ENCODE measurements at places on chromosomes 2 and 18.

DNA sequence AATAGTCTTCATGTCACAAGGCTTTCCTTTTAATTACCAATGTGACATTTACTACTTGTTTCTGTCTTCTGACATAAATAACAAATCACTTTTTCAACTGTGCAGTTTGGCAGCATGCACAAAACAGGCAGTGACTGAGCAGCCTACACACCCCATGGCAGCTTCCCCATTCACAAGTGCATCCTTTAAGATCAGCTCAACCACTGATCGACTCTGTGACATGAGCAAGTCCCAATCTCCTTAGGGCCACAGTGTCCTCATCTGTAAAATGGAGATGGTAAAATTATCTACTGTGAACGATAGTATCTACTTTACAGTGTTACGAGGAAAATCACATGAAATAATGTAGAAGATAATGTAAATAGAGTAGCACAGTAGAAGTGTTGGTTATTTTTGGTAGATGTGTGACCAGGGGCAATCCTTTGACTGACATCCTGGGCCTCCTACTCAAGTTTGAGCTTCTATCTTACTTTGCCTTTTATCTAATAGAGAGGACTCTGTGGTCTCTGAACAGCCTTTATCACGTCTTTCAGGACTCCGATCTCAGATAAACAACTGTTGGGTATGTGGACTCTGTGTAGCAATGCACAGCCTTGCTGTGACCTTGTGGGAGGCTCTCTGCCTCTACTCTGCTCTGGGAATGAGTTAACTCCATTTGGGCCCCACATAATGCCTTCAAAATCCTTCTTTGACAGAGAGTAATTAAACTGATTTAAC, 120.6 kb downstream of the PIGN start:
- DNase-seq = no peak

DNA sequence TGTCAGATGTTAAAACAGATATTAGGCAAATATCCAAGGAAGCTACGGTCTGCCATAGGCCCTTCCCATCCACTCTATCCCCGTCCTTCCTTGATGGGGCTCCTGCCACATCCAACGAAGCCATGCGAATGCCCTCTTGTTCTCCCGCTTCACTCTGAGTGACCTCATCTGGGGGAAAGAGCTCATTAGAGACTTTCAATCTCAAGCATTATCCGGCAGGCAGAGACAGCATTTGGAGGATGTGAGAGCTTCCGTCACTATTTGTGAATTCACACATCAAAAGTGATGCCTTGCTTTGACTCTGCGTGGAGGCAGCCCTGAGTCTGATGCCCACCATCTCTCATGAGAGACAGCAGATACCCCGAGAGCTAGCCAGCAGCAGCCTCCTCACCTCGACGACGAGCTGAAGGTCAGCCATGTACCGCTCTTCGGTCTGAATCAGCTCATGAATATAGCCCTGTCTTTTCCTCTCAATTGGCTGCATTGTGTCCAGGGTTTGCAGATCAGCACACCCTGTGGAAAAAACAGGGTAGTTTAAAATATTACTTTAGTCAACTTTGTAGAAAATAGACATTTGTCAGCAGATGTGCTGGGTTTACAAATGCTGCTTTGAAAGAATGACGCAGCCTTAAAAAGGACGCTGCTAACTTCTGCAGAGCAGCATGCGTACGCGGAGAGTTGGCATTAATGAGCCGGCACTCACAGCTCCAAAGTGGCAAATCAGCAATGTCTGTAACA, 45.9 kb downstream of the FAM228A start:
- DNase-seq = no peak

- no peak for DNase-seq
Observed at GRCh38 chr2:210839450-210839849, 283.1 kb downstream of the CPS1 start.

- no peak for DNase-seq
Observed at GRCh38 chr2:199575416-199575815, 117.7 kb upstream of the SATB2 start.

DNA sequence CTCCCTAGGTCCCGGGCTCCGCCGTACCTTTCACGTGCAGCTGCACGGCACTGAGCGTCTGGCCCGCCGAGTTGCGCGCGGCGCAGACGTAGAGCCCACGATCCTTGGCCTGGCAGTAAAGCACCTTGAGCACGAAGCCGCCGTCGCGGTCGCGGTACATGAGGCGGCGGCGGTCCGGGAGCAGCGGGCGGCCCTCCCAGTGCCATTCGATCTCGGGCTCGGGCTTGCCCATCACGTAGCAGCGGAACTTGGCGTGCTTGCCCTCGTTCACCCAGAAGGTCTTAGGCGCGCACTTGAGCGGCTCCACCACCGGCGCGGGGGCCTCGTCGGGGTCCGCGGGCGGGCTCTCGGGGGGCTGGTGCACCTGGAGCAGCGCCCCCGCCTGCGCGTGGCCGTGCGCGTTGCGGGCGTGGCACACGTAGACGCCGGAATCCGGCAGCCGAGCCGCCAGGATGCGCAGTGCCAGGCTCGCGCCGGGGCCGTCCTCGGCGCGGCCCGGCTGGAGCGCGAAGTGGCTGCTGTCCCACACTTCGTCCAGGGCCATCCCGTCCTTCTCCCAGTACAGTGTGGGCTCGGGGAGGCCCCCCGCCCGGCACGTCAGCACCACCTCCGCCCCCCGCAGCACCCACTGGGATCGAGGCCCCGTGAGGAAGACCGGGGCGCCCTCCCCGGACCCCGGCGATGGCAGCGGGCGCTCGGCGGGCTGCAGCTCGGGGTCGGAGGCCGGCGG, 980 bp downstream of the OBSL1 start:
- DNase-seq = no peak

- DNase-seq = no peak
Observed at GRCh38 chr2:161842736-161843433, 218.7 kb downstream of the SLC4A10 start.

DNA sequence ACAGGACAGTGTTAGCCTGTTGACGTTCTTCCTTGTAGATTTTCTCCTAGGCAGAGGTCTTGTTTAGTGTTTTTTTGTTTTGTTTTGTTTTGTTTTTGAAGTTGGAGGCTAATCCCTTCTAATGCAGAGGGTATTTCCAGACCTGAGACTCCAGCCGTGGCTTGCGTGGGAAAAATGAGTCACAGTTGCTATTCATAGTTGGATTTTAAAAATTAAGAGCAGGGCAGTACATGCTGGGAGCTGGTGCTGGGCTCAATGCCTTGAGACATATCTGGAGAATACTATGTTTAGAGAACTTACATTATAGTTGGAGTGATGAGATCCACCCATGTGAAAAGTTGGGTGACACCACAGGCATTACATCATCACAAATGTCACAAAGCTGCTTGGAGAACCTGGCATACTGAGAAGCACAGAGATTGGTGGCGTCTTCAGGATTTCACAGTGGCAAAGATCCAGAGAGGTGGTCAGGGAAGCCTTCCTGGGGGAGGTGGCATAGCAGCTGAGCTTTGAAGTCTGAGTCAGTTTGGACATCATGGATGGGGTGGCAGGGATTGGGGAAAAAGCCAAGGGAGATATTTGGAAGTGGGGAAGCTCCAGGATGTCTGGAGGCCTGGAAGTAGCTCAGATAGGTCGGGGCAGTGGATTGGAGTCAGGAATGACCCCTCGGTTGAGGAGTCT, 249.4 kb downstream of the LOXHD1 start:
- DNase-seq = no peak

DNA sequence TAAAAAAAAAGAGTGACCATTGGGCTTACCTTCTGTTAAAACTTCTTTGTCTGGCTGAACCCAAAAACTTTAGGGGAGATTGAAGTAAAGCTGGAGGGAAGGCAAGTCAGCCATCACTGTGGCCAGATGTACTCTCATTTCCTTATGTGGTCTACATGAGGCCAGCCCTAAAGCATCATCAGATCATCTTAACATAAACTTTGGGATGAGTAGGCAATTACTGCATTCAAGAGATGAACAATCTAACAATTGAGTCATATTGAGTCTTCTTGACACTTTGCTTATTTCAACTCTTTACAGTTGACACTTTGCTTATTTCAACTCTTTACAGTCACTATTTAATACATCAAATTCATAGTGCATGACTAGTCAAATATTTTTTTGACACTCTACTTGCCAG, 155.6 kb downstream of the QPCT start:
- no peak for DNase-seq

- DNase-seq = no peak
Observed at GRCh38 chr2:168030862-168031624, 216.4 kb downstream of the STK39 start.

- no peak for DNase-seq
Observed at GRCh38 chr18:26536664-26537063, 11.7 kb downstream of the KCTD1 start.

DNA sequence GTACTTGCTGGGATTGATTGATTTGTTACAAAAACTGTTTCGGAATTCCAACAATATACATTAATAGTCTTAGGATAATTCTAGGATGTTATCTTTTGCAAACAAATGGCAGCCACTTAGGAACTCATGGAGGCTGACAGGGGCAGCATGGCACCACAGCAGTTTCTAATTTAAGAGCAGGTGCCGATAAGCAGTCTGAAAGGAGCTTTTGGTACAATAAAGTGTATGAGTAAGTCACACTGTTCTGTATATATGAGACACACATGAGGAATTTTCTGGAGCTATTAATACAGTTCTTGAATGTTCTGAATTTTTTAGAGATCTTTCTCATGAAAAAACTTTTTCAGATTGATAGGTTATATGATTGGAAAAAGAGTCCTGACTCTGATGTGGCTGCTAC, 52.2 kb downstream of the EIF5B start:
- no peak for DNase-seq

- no peak for DNase-seq
Observed at GRCh38 chr2:152298754-152299153, 36.2 kb upstream of the FMNL2 start.

DNA sequence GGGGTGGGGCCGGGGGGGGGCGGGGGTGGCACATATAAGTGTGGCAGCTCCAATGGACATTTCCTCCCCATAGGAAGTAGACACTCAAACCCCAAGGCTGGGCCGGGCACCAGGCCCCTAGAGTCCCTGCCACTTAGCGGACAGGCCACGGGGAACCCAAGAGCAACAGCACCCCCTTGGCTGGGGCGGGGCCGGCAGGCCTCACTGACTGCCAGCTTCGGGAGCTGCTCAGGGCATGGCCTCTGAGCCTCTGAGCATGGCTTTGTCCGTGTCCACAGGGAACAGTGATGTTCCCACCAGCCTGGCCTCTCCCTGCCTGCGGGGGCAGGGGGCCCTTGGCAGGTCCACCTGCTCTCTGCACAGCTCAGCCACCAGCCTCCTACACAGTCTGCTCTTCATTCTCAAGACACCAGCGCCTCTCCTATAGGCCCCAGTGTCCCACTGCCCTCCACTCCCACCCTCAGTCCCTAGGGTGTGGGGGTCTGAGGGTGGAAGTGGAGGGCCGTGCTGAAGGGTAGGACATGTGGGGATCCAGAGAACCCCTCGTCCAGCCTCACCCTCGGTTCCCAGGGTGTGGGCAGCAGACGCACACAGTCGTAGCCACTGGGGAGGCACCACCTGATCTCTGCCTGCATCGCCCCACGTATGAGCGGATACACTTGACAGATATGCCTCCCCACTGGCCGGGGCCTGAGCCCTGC, 106.7 kb downstream of the FAM210A start:
- no peak for DNase-seq

- no peak for DNase-seq
Observed at GRCh38 chr2:74991977-74992376, 33.5 kb downstream of the POLE4 start.

DNA sequence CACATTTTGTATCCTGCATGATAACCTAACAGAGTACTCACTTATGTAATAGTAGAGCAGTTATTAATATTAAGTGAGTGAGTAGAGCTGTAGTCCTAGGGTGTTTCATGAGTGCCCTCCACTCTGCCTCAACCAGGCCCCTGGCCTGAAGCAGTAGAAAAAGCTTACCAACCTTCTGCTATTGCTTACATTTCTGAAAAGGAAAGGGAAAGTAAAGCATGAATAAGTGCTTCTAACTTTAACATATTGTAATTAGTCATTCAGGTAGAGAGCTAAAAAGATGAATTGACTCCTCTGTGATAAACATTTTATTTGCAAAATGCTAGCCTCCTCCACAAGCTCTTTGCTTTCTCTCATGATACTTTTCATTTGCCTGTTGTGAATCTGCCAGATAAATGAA, 94.7 kb upstream of the RPE start:
- no peak for DNase-seq

DNA sequence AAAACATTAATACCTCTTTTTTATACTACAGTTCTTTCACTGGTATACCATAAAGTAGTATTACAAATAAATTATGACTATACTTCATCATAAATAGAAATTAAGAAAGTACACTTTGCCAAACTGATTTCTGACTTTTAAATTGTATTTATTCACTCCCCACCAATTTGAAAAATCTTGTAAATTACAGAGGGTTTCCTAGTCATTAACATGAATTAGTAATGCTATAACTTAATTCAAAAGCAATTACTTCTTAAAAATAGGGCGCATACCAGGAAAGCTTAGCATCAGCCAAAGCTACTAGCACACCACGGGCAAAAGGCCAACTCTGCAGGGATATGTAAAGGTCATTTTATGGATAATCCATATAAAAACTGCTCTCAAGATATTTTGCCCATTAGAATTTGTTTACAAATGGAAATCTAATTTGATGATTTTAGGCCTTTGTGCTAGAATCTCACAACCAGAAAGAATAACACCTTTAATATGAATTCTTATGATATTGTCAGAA, 142.3 kb downstream of the PIGN start:
- DNase-seq = no peak

GRCh38 chr18:32271672-32272208, 81.9 kb downstream of the MEP1B start:
- no peak for DNase-seq

- DNase-seq = no peak
Observed at GRCh38 chr2:120313695-120314615, 32.0 kb upstream of the INHBB start.

DNA sequence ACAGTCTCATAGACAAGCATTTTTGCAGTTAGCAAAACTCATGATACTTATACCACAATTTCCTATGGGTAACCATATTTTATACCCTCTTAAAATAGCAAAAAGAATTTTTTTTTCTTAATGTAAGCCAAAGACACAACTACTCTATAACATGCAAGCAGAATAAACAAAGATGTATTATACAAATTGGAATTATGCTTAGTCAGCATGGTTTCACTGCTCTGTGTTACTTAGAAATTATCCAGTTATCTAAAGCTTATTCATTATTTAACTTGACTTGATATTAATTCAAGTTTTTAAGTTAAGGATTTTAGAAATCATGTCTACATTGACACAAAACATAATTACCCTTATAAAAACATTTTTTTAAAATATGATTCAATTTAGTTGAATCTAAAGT, 449.8 kb upstream of the CDH2 start:
- no peak for DNase-seq

DNA sequence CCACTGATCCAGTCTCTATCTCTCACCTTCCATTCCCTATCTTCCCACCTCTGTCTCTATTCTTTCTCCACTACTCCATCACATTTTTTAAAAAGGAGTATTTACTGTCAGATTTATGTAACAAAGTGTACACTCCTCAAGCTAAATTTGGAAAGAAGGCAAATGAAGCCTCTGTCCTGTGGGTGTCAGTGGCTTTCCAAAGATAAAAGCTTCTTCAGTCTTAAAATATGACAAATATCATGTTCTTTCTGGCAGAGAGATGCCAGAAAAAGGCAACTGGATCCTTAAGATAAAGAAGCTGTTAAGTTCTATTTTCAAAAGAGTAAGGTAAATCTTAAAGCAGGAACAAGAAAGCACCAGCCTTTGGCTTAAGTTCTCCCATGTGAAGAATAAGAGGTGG, 7.1 kb downstream of the DUSP11 start:
- no peak for DNase-seq

- DNase-seq = no peak
Observed at GRCh38 chr18:75249672-75250470, 39.3 kb downstream of the TSHZ1 start.

GRCh38 chr18:23945416-23946079, 69.0 kb upstream of the TTC39C start:
- no peak for DNase-seq

GRCh38 chr2:166539340-166540162, 45.5 kb upstream of the SCN7A start:
- no peak for DNase-seq

All from activated T-cell treated with anti-CD3 and anti-CD28 coated beads for 1 hour (primary cell).